ENCODE measurements at places on chromosomes 4 and X. TPM values are rescaled to one million over a fixed set of nuclear protein-coding genes. Genes with fewer than 3 reads are reported as not detected.

- H3K27ac ChIP-seq, result no peak overlapping the region
- no peaks in the 10 kb centered on the region for H3K36me3 ChIP-seq
- no peak overlapping the region for H3K4me3 ChIP-seq
- no peak for DNase-seq
Measured at GRCh38 chr4:136103616-136104015, 1428.7 kb downstream of the PCDH18 start.

The TMEM35A gene
- total RNA-seq, result not detected

GRCh38 chrX:19869193-19869592 lies 18.2 kb downstream of the SH3KBP1 start:
- H3K4me1 ChIP-seq, result peaks cover 52% of the 10 kb centered on the region
- H3K27ac ChIP-seq, result no peak overlapping the region
- no peak for DNase-seq
- H3K36me3 ChIP-seq, result peaks cover 15% of the 10 kb centered on the region

The GPC4 gene
- total RNA-seq, result not detected

DNA sequence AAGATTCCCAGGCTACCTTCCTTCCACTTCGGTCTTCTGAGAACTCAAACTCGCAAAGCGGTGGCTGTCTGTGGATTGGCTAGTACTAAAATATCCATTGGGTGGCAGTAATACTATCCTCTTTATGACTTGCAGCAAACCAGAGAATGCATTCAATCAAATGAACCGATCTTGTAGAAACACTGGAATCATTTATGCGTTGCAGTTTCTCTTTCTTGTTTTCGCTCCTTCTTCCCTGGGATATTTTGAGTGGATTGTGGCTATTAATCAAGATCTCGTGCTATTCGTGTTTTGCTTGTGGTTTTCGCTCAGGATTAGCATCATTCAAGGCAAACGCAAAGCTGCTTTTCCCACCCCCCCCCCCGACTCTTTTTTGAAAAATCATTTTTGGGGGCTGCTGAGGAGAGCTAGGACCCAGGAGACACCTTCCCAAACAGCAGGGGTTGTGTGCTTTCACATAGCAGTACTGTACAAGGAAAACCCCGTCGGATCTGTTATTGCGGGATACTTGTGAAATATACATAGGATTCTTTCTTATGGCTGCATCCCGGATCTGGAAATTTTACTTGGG lies at the start of gene IL1RAPL1:
Gene IL1RAPL1, plus strand, starts transcription at position 466 of the 571 bp plus-strand sequence.
- DNase-seq, result no peak
- no peaks in the 10 kb centered on the region for H3K27me3 ChIP-seq
- H3K27ac ChIP-seq, result no peak within 1 kb of the TSS
- H3K4me1 ChIP-seq, result no peaks in the 10 kb centered on the region
- H3K36me3 ChIP-seq, result no peaks in the 10 kb centered on the region
- H3K4me3 ChIP-seq, result no peak within 1 kb of the TSS

GRCh38 chr4:3013839-3014350 lies 50.5 kb downstream of the GRK4 start:
- no peak overlapping the region for H3K27ac ChIP-seq
- no peak for DNase-seq
- no peak overlapping the region for H3K4me3 ChIP-seq
- H3K27me3 ChIP-seq, result peaks cover 4% of the 10 kb centered on the region
